ENCODE measurements at places on chromosomes 11 and 22.

GRCh38 chr11:114308689-114309089 lies 12.5 kb downstream of the NNMT start:
- DNase-seq = no peak

- DNase-seq = no peak
Observed at GRCh38 chr11:121634889-121635288, 182.1 kb upstream of the SORL1-AS1 start.

GRCh38 chr11:48116437-48117228 lies 100.0 kb upstream of the OR4B1 start:
- DNase-seq = no peak

DNA sequence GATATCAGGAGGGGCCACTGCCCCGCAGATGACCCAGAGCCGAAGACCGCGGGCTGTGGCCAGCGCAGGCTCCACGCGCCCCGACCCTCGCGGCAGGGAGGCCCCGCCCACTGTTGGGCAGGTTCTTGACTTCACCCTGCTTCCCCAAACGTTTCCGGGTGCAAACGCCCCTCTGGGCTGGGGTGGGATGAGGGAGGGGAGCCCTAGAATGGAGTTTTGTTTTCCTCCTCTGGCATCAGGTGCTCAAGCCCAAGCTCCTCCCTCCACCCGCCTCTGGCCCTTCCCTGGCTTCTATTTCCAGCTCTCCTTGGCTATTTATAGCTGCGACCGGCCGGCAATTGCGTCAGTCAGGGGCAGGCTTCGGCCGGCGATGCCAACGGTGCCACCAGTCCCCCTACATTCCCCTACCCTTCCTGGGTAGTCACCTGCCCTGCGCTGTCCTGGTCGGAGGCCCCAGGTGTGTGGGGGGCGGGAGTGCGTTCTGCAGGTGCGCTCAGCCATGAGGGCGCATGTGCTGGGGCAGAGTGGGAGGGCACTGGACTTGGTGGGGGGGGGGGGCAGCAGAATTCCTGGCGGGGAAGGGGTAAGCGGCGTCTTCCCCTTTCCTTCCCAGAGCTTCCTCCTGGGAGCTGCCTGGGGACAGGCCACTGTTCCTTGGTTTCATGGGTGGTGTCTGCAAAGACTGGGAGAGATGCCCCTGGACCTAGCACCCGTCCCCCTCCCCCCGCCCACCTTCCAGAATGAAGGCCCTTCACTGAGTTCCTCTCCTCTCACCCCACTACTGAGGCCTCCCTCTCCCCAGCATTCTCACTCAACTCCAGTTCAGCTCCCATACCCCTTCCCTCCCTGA lies 23.6 kb downstream of the DUSP8 start:
- no peak for DNase-seq

GRCh38 chr22:47187176-47187957 lies 424.9 kb downstream of the TBC1D22A start:
- no peak for DNase-seq

DNA sequence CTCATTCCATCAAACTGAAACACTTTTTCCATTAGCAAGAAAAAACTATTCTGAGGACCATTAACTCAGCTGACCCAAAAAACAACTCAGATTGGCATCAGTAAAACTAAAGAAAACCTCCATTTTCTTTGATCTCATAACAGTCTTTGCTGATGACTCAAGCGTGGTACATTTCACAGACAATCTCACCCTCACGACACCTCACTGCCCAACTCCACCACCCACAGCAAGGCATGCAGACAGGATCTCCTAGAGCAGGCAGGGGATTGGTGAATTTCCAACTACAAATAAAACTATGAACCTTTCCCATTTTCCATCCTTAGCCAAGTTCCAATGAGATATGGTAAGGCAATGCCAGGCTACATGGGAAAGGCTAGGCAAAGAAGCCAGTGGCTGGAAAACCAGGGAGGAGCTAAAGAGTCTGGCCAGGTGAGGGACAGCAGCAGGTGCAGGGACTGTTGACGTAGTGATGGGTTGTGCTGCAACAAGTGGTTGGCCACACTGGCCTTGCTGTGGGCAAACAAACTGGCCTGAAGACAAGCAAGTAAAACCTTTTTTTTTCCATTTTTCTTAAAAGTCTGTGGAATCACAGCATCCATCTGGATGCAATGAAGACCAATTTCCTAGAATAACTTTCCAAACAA lies 97.2 kb downstream of the SERGEF start:
- no peak for DNase-seq

GRCh38 chr11:35912883-35913624 lies 30.8 kb upstream of the LDLRAD3 start:
- DNase-seq = no peak
